ENCODE measurements at places on chromosomes 6 and 20. TPM values are rescaled to one million over a fixed set of nuclear protein-coding genes. Genes with fewer than 3 reads are reported as not detected.

The LCA5 gene
- total RNA-seq: 2.1 TPM

The ATF6B gene
- total RNA-seq: 30.7 TPM

The RNF144B gene
- total RNA-seq: 36.3 TPM

The IYD gene
- not detected for total RNA-seq

The TAP2 gene
- total RNA-seq: 57.7 TPM

The TRIM31 gene
- total RNA-seq: not detected

The RPS18 gene
- 1,205 TPM for total RNA-seq

The SUMO4 gene
- 3.7 TPM for total RNA-seq

The MED20 gene
- total RNA-seq: 20.7 TPM

The GPR6 gene
- not detected for total RNA-seq

The SMIM28 gene
- total RNA-seq: not detected

The SLC2A10 gene
- total RNA-seq: 8.0 TPM

The LRRC73 gene
- under 0.01 TPM for total RNA-seq

The ZSCAN9 gene
- 7.9 TPM for total RNA-seq

Data from melanocyte of skin (primary cell).